ENCODE measurements at places on chromosomes 6 and 20.

DNA sequence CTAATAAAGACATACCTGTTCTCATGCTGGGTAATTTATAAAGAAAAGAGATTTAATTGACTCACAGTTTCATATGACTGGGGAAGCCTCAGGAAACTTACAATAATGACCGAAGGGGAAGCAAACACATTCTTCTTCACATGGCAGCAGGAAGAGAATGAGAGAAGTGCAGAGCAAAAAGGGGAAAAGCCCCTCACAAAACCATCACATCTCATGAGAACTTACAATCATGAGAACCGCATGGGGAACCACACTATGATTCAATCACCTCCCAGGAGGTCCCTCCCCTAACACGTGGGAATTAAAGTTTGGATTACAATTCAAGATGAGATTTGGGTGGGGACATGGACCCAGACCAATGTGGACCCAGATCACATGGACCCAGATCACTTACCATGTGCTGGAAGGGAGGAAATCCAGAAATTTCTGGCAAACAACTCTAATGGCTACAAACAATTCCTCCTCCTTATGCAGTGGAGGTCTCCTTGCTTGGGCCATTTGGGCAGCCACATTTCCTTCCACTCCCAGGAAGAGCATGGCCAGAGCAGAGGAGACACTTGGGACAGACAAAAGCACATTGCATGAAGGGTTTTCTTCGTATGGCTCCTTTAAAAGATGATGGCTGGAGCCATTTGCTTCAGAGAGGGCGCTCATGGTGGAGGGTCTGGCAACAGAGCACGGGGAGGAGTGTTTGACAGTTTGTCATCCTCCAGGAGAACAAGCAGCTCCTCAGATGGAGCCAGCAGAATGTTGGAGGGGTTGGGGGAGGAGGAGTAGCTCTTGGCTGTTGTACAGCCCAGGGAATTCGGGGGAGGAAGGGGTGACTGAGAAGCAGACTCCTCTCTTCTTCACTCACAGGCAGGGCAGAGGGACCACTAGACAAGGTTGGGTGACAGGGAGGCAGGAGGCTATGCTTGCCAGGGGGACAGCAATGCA lies 30.4 kb downstream of the SERPINB9 start:
- no peak for DNase-seq

GRCh38 chr6:148455674-148456558 lies 113.3 kb downstream of the SASH1 start:
- no peak for DNase-seq

DNA sequence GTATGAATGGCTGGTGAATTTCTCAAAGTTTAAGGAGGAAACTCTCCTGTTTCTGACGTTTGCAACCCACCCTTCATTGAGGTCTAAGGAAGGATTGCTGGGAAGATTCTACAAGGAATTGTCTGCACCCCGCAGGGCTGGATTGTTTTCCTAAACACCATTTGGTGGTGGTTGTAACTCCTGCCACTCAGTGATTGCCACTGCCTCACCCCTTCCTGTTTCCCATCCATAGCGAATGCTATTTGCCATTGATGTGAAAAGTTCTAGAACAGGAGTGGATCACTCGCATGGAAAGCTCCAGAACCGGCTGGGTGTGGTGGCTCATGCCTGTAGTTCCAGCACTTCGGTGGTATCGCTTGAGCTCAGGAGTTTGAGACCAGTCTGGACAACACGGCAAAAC lies 8.7 kb upstream of the DSP start:
- DNase-seq: no peak

- no peak for DNase-seq
Measured at GRCh38 chr6:65938000-65938399, 231.0 kb upstream of the EYS start.

DNA sequence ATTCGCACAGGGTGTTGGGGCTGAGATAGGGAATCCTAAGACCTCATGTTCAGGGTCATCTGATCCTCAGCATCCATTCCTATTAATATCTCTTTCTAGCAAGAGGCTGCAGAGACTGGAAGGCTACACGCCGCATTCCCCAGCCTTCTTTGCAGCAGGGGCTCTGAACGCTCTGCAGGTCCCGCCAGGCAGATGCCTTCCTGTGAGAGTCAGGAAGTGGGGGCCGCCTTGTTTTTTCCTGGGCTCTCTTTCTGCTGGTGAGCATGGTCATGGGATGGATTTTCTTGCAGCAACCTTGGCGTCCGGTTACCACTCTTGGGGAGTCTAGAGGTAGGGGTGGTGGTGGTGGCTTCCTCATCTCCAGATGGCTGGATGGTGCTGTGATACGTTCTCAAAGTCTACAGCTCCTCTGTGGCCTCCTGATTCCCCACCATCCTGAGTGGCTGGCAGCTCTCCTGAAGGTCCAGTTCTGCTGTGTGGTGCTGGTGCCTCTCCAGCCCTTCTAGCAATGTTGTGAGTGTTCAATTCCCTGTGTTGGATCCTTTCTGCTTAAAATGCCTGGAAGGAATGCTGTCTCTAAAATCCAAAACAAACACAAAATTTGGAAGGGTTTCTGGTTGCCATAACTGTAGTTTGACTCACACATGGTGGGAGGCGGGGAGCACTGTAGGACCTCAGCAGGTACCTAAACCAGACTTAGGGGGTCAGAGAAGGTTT lies 111.9 kb downstream of the CEBPB start:
- no peak for DNase-seq

Measured in GM10248 (cell line).